ENCODE measurements at places on chromosomes 4 and X.
A peak's percentile ranks its signal among the peaks of the same experiment; 100 is the strongest.

GRCh38 chr4:139828966-139829664, 163.5 kb downstream of the MGST2 start:
- no peak for DNase-seq

DNA sequence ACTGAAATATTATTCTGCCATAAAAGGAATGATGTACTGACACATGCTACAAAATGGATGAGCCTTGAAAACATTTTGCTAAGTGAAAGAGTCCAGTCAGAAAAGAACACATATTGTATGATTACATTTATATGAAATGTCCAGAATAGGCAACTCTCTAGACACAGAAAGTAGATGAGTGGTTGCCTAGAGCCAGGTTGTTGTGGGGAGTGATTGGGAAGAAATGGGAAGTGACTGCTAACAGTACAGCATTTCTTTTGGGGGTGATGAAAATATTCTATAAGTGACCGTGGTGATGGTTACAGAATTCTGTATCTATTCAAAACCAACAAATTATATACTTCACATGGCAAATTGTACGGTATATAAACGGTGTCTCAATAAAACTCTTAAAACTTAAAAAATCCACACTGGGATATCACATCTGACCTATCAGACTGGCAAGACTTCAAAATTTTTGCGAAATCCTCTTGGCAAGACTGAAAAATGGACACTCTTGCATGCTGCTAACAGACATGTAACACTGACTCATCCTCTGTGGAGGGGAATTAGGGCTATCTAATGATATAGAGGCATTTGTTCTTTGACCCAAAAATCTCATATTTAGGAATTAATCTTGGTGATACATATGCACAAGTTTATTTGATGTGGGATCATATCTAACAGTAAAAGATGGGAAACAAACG, 71.8 kb downstream of the FAM13A start:
- DNase-seq, result no peak

- DNase-seq, result no peak
Observed at GRCh38 chr4:72486991-72487390, 82.0 kb downstream of the ADAMTS3 start.

GRCh38 chrX:53429755-53430154, 4.4 kb downstream of the HSD17B10 start:
- DNase-seq, result no peak

DNA sequence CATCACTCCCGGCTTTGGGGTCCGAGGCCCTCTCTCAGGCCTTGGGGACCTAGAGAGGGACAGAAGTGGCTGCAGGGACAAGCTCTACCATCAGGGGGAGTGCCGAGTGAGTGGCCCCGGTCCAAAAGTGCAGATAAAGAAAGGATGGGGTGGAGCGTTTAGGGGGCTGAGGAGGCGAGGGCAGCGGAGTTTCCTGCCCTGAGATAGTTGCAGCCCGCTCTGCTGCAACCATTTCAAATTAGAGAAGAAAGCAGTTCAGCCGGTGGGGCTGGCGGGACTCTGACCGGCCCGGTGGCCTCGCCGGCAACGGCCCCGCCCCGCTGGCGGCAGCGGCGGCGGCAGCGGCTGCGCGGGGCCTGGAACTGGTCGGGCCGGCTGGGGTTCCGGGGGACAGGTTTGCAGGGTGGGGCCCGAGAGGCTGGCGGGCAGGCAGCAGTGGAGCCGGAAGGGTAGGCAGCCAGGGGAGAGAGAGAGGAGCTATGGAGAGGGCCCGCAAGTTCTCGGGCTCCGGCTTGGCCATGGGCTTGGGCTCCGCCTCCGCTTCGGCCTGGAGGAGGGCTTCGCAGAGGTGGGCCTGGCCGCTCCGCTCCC, 7.6 kb downstream of the DLG3 start:
- peak; percentile 54 for DNase-seq

- no peak for DNase-seq
Observed at GRCh38 chrX:115960440-115961084, 210.0 kb upstream of the AGTR2 start.

- peak; percentile 13 for DNase-seq
Observed at GRCh38 chrX:103396186-103396585, 19.8 kb downstream of the BEX3 start.

DNA sequence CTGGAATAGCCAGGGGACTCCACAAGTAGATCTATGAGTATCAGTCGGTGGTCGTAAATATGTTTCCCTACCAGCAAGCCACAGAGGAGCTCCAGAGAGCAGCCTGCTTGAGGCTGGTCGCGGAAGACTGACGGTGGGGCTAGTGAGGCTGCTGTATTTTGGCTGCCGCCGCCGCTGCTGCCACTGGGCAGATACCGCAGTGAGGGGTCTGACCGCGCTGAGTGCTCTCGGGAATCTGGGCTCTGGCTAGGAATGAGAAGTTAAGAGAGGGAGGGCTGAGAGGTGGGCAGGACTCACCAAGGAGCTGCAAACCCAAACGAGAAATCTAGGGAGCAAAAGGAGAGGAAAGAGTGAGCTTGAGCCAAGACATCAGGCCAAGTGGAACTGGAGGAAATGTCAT, at the start of gene EXOC1L:
TSS of gene EXOC1L (plus strand) at position 157 of the 400 bp plus-strand sequence. CDS start at position 394, 237 bp downstream.
- no peak for DNase-seq

DNA sequence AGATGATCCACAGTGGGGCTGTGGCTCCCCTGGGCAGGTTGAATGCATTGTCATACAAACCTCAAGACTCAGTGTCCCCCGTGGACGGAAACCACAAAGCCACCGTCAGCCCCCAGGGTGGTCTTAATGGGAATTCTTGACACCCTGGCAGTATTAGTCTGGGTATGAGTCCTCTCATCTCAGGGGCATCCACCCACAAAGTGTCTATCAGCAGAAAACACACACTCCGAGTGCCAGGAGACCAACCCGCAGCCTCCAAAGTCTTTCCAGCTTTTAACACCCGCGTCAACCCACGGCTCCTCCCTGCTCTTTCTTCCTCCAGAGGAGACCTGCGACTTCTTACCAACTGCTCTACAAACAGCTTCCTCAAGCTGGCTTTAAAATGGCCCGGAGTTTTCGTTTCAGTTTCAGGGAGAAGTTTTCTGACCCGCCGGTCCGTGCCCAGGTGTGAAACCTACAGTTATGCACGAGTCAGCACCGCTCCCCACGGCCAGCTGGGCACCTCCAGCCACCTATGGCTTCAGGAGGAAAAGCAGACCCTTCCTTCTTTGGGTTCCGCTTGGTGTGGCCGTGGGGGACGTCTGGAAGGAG, 14.4 kb upstream of the ASMTL start:
- DNase-seq, result no peak

GRCh38 chr4:30720661-30721184, 554 bp downstream of the PCDH7 start:
- no peak for DNase-seq

- DNase-seq, result no peak
Observed at GRCh38 chr4:139887376-139887802, 221.8 kb downstream of the MGST2 start.

DNA sequence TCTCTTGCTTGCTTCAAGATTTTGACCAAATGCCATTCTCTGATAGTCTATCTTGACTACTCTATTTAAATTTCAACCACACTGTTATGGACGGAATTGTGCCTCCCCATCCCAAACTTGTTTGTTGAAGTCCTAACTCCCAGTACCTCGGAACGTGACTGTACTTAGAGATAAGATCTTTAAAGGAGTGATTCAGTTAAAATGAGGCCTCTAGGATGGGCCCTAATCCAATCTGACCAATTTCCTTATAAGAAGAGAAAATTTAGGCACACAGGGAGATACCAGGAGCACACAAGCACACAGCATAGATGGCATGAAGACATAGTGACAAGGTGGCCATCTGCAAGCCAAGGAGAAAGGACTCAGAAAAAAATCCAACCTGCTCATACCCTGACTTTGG, 269.9 kb downstream of the KCNIP4 start:
- no peak for DNase-seq

Data from SW480 (cell line).